ENCODE measurements at places on chromosomes 4 and X. TPM values are rescaled to one million over a fixed set of nuclear protein-coding genes. Genes with fewer than 3 reads are reported as not detected.
A peak's percentile ranks its signal among the peaks of the same experiment; 100 is the strongest.

PLS3 gene
- 330 TPM for total RNA-seq

ARHGAP24 gene
- 26.3 TPM for total RNA-seq

BST1 gene
- total RNA-seq = 35.6 TPM

ITGB1BP2 gene
- total RNA-seq = 0.64 TPM

YY2 gene
- 0.90 TPM for total RNA-seq

- DNase-seq = no peak
Measured at GRCh38 chr4:122562449-122562848, 58.4 kb downstream of the IL21 start.

- no peak for DNase-seq
Measured at GRCh38 chrX:39096599-39096998, 295.3 kb downstream of the MID1IP1 start.

- DNase-seq = no peak
Measured at GRCh38 chr4:7410446-7410845, 24.3 kb downstream of the PSAPL1 start.

DNA sequence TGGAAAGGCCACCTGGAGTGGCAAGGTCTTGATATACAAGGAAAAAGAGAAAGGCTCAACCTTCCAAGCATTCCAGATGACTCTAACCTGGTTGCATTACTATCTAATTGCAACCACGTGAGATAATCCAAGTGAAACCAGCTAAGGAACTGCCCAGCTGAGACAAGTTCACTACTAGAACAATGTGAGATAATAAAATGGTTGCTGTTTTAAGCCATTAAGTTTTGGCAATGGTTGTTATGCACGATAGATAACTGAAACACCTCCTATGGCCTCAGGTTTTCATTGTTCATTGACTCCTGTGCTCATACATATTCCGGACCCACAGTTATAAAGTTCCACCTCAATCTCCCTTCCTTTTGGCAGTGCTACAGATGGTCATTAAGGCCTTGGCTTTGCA lies 9.2 kb upstream of the CXorf66 start:
- DNase-seq = no peak

DNA sequence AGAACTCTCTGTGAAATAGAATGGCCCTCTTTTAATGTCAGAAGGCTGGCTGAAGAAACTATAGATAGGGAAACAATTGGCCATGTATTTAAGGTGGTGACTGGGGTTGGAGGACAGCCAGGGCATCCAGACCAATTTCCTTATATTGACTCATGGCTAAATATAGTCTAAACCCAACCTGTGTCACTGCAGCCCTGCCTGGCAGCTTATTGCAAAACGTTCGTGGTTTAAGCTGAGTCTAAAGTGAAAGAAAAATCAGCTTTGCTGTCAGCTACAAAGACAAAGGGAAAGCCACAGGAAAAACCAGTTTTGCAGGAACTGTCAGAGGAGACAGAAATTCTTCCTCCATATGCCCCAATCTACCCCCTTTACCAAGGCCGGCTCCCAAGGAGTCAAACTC lies 902.8 kb upstream of the NDST4 start:
- peak; percentile 18 for DNase-seq

GRCh38 chr4:172927096-172927814 lies 241.4 kb upstream of the GALNT7 start:
- peak; percentile 17 for DNase-seq

DNA sequence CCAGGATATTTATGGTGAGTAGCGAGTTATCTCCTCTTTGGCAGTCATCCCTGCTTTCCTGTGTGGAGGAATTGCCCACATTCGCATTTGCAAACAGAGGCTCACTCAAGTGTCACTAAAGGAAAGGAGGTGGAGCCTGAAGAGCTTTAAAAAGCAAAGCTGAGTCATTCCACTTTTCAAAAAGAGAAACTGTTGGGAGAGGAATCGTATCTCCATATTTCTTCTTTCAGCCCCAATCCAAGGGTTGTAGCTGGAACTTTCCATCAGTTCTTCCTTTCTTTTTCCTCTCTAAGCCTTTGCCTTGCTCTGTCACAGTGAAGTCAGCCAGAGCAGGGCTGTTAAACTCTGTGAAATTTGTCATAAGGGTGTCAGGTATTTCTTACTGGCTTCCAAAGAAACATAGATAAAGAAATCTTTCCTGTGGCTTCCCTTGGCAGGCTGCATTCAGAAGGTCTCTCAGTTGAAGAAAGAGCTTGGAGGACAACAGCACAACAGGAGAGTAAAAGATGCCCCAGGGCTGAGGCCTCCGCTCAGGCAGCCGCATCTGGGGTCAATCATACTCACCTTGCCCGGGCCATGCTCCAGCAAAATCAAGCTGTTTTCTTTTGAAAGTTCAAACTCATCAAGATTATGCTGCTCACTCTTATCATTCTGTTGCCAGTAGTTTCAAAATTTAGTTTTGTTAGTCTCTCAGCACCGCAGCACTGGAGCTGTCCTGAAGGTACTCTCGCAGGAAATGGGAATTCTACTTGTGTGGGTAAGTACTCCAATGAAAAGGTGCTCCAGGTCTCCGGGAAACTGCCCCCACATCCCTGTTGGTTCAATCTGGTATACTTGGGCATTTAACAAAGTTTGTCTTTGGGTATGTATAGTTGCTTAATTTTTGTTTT lies at the start of gene EGF:
TSS of gene EGF (plus strand) at position 178 of the 890 bp plus-strand sequence. CDS start at position 631, 453 bp downstream.
- DNase-seq = no peak

DNA sequence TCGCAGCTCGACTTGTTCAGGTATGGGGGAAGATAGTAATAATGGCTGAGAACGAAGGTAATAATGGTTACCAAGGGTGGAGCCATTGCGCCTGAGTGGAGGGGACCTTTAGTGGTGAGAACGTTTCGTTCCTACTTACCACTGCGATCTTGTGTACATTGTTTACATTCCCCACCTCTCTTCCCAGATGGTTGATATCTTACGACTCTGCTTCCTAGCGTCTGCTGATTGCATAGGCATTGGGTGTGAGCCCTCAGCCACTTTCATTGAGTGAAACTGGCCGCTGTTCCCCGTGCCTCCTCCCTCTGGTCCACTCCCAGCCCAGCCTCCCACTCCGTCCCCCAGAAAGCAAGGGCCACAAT lies 850 bp downstream of the IGBP1 start:
- no peak for DNase-seq

- no peak for DNase-seq
Measured at GRCh38 chrX:104391906-104392305, 137.2 kb upstream of the ESX1 start.

DNA sequence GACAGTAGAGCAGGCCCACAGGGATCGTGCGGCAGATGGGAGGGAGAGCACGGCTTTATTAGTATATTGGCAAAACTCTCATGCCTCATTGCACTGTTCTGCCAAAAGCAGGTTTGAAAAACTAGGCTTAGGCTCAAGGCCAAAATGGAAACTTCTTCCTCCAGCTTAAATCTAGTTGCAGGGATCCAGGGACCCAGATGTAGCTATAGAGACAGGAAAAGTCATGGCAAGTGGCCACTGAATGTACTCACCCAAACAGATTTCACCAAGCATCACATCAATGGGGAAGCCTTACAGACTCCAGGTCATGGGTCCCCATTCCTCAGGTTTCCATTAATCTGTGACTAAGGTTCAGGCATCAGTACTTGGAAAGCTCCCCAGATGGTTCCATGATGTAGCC lies 149.2 kb downstream of the STK32B start:
- no peak for DNase-seq

GRCh38 chr4:185817403-185817818 lies 5.4 kb upstream of the SORBS2 start:
- peak; percentile 45 for DNase-seq

GRCh38 chr4:24598025-24598424 lies 13.7 kb upstream of the DHX15 start:
- no peak for DNase-seq

- no peak for DNase-seq
Measured at GRCh38 chr4:138317175-138317748, 75.1 kb upstream of the SLC7A11 start.

DNA sequence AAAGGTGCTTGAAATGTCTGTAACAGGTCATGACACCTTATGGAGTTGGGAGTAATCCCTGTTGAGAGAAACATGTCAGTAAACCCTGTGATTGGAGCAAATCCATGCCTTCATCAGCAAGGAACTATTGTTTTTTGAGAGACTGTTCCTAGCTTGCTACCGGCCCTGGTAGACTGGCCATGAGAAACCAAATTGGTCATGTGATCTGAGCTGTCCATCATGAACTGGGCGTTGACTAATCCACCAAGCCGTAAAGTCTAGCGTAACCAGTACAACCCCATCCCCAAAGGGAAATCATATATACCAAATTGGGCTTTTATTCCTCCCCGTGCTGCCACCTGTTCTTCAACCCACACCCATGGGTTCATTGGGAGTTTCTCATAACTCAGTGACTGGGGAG lies 143.7 kb downstream of the PHF8 start:
- DNase-seq = no peak

- no peak for DNase-seq
Measured at GRCh38 chrX:153608806-153609205, 9.9 kb upstream of the CCNQ start.

GRCh38 chr4:147617841-147618691 lies 869 bp downstream of the TMEM184C start:
- no peak for DNase-seq

DNA sequence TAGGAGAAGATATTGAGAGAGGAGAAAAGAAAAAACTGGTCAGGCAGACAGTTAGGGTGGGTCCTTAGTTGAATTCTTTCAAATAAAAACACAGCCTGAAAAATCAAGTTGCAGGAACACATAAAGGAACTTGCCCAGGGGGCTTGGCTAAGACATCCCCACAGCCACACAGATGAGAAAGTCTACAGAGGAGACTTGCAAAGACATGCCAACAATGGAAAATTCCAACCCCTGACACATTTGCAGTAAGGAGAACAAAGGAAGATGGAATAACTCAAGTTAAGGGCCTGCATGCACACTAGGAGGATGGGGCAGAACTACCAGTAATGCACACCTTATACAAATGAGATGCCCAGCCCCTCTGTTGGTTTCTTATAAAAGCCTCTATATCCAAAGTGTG lies 197.6 kb downstream of the CPXCR1 start:
- DNase-seq = no peak

DNA sequence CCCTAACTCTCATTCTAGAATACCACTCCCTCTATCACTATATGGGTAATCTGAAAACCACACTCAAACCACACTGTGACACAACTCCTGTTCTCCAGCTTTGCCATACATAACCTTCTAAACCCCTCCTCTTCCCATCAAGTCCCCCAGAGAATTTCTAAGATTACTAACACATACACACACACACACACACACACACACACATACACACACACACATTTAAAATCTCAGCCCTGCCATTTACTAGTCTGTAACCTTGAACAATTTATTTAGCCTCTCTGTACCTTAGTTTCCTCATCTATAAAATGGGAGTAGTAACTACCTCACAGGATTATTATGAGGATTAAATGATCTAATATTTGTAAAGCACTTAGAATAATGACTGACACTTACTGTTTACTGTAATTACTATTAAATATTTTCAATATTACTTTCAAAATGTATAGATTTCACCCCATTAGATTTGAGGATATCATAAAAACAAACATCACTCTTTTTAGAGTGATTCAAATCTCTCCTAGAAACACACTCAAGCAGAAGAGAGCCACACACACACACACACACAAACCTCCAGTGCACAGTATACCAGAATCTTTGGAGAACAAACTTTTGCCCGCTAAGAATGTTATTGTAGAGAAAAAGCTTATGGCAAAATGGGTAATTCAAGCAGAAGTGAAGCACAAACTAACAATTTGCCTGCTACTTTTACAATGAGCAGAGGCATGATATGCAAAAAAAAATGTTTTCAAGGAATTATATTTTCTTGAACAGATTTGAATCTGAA lies 3.8 kb downstream of the ANKRD50 start:
- DNase-seq = peak; percentile 32

- no peak for DNase-seq
Measured at GRCh38 chrX:150212672-150213480, 150.2 kb upstream of the MAMLD1 start.

All from dermis microvascular lymphatic vessel endothelial cell (primary cell).